ENCODE measurements at places on chromosomes 16 and 17.

DNA sequence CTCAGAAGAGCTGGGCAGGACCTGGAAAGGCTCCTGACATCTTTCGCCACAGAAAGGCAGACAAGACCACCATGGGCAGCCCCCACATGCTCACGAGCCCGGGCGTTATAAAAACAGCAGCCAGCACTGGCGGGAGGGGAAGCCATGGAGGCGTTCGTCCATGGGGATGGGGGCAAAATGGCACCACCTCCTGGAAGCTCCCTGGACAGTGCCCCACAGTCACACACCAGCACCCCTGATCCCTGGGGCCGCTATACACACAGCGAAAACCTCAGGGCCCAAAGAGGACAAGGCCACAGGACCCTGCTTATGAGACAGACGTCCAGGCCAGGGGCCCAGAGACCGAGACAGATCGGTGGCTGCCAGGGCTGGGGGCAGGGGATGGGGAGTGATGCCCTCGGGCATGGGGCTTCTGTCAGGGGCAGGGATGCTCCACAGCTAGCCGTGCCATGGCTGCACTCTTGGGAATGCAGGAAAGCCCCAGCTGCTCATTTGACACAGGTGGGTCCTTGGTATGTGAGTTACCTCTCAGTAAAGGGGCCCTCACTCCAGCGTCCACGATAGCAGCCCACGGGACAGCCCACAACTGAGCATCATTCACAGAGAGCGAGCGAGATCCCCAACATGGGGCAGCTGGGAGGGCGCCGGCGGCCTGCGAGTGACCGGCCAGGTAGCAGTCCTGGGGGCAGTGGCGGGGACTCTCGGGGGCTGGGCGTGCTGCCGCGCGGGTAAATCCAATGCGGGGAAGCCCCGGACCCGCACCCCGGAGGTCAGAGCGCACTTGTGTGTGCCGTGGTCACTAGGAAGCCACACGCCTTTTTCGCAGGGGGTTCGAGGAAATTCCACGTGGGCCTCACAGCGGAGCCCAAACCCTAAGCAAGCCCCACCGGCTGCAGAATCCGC lies 6.4 kb upstream of the PVALEF start:
- no peak for DNase-seq

DNA sequence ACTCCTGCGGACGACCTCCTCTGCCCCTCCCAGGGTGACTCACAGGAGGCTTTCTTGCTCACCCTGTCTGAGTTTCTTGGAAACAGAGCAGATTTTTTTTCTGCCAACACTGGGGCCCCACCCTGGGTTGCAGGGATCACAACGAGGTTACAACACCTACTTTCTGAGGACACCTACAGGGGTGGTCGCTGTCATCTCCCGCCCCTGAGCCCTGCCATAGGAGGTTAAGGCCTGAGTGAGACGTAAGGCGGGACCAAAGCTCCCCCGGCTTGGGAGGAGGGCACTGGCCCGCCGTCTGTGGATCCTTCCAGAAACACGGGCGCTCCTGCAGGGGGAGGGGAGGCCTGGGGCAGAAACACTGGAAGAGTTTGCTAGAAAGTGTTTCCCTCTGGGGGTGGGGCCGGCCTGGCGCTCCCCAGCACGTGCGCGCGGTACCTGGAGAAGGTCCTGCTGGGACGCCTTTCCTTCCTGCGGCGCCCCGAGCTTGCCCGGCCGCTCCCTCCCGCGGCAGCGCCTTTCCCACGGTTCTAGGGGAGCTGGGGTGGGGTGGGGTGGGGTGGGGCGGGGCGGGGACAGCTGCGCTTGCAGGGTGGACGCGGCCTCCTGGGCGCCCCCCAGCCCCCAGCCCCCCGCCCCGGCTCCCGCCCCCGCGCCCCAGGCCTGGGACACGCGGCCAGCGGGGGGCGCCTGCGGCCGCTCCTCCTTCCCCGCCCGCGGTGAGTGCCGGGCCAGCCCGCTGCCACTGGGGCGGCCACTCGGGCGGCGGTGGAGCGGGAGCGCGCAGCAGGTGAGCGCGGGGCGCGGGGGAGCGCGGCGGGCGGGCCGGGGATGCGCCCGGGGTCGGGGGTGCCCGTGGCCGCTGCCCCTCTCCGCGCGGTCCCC lies 20.7 kb upstream of the ADCY7 start:
- DNase-seq: peak; percentile 54

DNA sequence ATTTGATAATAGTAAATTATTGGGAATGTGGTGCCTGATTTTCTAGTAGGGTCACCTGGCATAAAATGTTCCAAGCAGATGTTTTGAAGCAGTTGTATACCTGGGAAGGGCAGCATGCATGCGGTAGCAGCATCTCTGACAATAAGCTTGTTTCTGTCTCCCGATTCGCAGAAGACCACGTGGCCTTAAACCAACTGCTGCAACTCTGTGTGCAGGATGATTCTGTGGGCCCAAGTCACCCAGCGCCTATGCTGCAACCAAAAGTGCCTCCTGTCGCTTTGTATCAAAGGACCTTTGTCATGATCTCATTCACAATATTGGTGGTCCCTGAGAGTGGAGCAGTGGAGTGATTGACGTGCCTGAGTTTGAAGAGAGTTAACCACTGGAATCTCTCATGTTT lies 8.1 kb downstream of the NDEL1 start:
- no peak for DNase-seq

- no peak for DNase-seq
Observed at GRCh38 chr17:58270476-58271215, 10.1 kb downstream of the MPO start.

GRCh38 chr16:58235663-58236062 lies 37.8 kb upstream of the CSNK2A2 start:
- no peak for DNase-seq

GRCh38 chr17:42288803-42289610 lies 709 bp downstream of the STAT5A start:
- DNase-seq: peak; percentile 38

DNA sequence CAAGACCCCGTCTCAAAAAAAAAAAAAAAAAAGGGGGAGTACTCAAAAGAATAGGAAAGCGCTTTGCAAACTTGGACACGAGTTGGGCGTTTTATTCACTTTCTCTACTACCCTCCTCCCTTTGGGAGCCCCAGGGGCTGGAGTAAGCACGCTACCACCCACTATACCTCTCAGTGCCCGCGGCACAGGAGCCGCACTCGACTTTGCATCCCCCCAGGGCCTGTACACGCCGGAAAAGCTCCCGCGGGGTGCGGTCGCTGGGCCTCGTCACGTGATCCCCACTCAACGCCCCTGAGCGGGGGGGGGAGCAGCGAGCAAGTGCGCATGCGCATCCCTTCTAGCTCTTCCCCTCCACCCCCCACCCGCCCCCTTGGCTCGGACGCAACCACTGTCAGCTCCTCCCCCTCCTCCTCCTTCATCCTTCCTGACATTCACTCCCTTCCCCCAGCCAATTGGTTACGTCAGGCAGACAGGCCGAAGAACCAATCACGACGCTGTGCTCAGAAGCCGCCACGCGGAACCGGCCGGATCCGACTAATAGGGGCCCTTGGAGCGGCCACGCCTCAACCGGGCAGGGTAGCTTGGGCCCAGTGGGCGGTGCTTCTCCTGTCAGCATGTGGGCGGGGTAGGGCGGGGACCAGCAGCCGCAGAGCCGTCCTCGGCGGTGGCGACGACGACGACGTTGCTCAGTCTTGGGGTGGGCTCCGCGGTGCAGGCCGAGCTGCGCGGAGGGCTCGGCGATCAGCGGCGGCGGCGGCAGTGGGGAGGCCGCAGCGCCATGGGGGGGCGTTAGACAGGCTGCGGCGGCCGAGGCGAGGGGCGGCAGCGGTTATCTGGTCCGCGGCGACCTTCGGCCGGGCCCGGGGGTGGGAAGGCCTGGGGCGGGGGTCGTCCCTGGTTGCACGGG lies at the start of gene HAPSTR1:
TSS of gene HAPSTR1 (plus strand) at position 685 of the 907 bp plus-strand sequence. CDS start 401 bp downstream, outside the sequence.
- DNase-seq: peak; percentile 99

GRCh38 chr17:16986391-16986790 lies 14.5 kb upstream of the TNFRSF13B start:
- DNase-seq: no peak

DNA sequence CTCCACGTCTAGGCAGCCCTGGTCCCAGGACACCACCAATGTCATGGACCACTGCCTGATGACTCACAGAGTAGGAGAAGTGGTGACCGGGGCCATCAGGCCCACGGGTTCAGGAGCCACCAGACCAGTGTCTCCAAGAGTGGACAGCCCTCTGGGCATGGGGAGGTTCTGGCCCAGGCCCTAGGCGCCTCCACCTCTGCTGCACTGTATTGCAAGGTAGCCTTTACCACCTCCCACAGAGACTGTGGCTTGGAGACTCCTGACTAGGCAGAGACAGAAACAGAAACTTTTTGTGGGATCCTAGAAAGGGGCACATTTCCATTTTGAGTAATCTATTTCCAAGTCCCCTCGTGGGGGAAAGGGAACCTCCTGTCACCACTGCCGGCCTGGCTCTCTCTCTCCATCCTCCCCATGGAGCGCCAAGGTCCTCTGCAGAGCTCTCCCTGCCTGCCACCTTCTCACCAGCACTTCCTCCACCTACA lies 2.9 kb downstream of the CDIP1 start:
- DNase-seq: no peak

DNA sequence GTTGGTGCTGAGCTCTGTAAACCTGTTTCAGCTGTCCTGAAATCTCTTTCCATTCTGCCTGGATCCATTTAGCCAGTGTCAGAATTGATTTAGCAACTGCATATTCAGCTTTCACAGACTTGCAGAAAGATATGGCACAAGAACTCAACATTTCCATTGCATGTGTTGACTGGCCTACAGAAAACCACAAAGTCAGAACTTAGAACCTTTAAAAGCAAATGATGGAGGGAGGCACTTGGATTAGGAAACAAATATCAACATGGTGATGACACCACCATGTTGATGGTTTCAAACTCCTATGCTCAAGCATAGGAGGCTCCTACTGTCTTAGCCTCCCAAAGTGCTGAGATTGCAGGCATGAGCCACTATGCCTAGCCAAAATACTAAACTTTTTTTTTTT lies 52.3 kb upstream of the ARL6IP1 start:
- no peak for DNase-seq

DNA sequence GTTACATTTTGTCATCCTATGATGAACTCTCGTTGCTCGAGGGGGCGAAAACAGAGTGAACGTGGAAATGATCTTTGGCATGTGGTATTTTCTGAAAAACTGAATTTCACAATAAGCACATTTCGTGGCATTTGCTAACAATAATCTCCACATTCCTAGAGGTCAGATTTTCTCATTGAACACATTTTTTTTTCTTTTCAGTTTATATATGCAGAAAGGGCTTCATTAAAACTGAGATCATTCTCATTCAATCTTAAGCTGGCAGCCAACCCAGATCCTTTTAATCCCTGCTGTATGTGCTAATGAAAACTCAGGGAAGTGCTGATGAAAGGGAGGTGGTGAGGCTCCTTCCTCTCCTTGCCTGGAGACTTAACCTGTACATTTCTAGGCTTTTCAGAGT lies 52.6 kb downstream of the PRKCA start:
- no peak for DNase-seq

DNA sequence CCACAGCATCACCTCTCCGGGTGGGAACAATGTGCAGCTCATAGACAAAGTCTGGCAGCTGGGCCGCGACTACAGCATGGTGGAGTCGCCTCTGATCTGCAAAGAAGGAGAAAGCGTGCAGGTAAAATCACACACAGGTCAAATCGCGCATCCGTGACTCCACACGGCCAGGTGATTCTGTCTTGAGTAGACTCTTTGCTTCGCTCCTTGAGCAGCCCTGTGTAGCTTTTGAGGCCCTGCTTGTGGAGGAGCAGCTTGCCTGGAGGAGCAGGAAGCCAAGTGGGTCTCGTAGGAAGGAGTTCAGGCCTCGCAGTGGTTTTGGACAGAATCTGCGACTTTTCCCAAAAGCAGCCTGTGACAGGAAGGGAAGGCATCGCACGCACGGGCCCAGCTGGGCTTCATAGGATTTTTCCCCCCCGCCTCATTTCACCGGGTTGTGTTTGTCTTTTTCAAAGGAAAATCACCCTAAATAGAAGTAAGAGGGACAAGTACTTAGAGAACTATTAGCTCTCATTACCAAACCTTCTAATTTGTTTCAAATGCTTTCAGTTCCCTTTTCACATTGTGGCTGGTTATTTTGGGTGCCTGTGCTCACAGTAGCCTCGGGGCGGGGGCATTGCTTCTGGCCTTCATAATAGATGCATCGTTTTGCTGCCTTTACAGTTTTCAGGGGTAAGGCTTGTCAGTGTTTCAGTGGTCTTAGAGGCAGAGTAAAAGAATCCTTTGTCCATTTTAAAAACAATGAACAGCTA lies 71.5 kb downstream of the SEC14L1 start:
- DNase-seq: no peak

DNA sequence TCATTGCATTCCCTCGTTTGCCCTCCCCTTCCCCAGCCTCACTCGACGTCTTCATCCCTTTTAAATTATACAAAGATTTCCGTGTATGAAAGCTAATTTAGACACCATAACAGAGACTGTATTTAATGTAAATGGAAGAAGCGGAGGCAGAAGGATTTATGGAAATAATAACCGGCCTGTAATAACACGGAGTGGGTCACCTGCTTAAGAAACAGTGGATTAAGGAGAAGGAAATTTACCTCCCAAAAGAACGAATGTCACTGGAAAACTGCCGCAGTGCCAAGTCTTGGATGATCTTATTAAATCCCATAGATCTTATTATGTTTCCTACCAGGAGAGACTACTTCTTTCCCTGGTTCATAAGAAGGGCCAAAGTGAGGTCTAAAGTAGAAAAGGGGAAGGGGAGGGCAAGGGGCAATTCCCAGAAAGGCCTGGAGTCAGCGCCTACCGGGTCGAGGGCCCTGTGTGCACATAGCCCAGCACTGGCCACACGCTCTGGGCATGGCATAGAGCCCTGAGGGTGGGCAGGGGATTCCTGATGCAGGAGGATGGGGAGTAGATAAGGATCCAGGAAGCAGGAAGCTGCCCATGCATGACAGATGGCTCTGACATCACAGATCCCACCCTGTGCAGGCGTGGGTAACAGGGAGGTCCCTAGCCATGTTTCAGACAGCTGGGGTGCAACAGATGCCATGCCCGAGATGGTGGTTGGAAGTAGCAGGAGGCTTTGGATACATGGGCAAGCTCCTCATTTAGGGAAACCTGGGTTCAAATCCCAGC lies 56.2 kb upstream of the RPL38 start:
- no peak for DNase-seq

DNA sequence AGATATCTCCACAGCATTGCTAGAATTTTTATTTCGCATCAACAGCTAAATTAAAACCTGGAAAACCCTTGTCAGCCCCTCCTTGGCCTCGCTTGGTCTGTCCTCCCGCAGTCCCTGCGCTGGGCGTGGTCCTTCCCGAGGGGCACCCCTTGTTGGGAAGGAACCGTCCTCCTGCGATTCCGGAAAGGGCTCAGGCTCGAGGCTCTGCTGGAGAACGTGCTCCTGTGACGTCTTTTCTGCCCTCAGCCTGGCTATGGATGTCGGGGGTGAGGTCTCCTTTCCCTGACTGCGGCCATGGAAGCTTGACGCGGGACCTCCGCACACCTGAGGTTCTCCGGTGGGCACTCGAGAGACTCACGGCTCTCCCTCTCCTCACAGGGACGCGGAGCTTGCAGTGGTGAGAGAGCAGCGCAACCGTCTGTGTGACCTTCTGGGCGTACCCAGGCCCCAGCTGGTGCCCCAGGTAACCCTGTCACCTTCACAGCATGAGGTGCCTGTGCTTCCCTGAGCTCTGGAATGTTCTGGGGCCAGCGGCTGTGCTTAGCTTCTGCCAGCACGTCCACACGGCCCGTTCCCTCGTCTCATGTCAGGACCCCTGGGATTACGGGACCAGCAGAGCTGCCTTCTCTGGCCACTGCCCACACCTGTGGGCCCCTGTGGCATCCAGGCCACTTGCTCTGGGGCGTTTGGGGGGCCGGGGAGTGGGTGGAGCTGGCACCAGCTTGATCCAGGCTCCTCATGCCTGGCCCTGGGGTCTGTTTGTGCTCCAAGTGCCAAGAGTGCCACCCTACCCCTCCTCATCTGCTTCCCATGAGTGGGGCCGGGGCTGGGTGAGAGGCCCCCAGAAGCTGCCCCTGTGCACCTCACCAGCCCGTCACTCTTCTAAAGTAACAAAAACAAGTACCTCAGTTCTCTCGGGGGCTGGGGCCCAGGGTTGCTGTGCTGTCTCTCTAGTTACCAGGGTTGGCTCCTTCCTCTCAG lies 101.5 kb upstream of the ZNF750 start:
- DNase-seq: no peak

Data from stimulated activated CD4-positive, alpha-beta T cell treated with anti-CD3 and anti-CD28 coated beads, Interleukin-4, amount 100 ng/mL, for 48 hours (primary cell).